ENCODE measurements at places on chromosomes 5 and 9. TPM values are rescaled to one million over a fixed set of nuclear protein-coding genes. Genes with fewer than 3 reads are reported as not detected.

GRCh38 chr9:120683150-120683549 is 31.1 kb downstream of the MEGF9 start:
- no peak overlapping the region for H3K4me3 ChIP-seq
- H3K36me3 ChIP-seq = peaks cover 11% of the 10 kb centered on the region
- peaks cover 2% of the 10 kb centered on the region for H3K4me1 ChIP-seq
- no peak for DNase-seq

- peaks cover 19% of the 10 kb centered on the region for H3K27me3 ChIP-seq
- H3K36me3 ChIP-seq = no peaks in the 10 kb centered on the region
- H3K4me1 ChIP-seq = no peaks in the 10 kb centered on the region
- H3K4me3 ChIP-seq = no peak overlapping the region
- no peak for DNase-seq
- no peak overlapping the region for H3K27ac ChIP-seq
Measured at GRCh38 chr5:146001544-146002190, 65.3 kb downstream of the SH3RF2 start.

GRCh38 chr5:154287136-154287535 is 96.6 kb downstream of the GALNT10 start:
- H3K4me1 ChIP-seq = peaks cover 17% of the 10 kb centered on the region
- no peak overlapping the region for H3K27ac ChIP-seq
- H3K4me3 ChIP-seq = no peak overlapping the region
- DNase-seq = no peak
- H3K27me3 ChIP-seq = no peaks in the 10 kb centered on the region

- peaks cover 13% of the 10 kb centered on the region for H3K27me3 ChIP-seq
- H3K4me3 ChIP-seq = no peak overlapping the region
- peaks cover 36% of the 10 kb centered on the region for H3K4me1 ChIP-seq
- no peak for DNase-seq
- peaks cover 6% of the 10 kb centered on the region for H3K36me3 ChIP-seq
Measured at GRCh38 chr9:20205821-20206220, 416.5 kb downstream of the MLLT3 start.

DNA sequence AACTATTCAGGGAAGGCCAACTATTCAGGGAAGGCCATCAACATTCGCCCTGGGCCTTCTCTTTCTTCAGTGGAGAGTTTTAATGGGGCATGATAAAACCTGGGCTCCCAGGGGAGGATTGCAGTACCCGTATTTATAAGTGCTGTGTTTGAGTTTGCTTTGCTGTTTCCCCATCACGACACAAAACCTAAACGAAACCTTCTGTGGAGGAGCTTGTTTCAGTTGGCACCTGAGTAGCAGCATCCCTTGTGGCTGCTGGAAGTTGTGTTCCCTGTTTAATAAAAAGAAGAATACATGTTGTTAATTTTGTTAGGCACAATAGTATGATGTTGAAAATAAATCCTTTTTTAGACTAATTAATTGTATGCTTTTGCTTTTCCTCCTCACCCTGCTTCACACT is 8.3 kb downstream of the WDR31 start:
- no peaks in the 10 kb centered on the region for H3K36me3 ChIP-seq
- no peak overlapping the region for H3K27ac ChIP-seq
- no peaks in the 10 kb centered on the region for H3K27me3 ChIP-seq

DNA sequence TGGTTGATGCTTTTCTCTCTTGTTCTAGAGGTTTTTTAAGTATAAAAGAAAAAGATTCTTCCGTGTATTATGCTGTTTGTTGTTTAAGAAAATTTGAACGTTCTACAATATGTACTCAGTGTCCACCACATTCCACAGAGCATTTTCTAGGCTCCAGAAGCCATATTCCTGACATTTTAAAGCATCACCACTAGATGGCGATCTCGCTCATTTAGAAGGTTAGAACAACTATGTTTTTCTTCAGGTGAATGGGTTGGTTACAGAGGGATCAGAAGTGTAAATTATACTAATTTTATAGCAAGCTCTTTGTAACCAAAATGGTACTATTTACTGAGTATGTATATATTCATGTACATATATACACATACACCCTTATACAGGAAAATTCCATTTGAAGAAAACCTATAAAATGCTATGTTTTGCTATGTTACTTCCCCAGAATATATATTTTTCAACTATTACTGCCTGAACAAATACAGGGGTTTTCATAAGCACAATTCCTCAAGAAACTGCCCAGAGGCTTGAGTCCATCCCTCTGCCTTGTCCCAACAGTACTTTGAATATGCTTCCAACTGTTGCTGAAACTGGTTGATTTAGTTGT is 284.3 kb downstream of the CCDC171 start:
- no peak for DNase-seq
- no peaks in the 10 kb centered on the region for H3K4me1 ChIP-seq
- H3K36me3 ChIP-seq = no peaks in the 10 kb centered on the region
- no peaks in the 10 kb centered on the region for H3K27me3 ChIP-seq

GRCh38 chr9:22740781-22741180 is 294.2 kb downstream of the DMRTA1 start:
- H3K27me3 ChIP-seq = no peaks in the 10 kb centered on the region
- H3K36me3 ChIP-seq = no peaks in the 10 kb centered on the region
- H3K4me3 ChIP-seq = no peak overlapping the region
- H3K27ac ChIP-seq = no peak overlapping the region

DNA sequence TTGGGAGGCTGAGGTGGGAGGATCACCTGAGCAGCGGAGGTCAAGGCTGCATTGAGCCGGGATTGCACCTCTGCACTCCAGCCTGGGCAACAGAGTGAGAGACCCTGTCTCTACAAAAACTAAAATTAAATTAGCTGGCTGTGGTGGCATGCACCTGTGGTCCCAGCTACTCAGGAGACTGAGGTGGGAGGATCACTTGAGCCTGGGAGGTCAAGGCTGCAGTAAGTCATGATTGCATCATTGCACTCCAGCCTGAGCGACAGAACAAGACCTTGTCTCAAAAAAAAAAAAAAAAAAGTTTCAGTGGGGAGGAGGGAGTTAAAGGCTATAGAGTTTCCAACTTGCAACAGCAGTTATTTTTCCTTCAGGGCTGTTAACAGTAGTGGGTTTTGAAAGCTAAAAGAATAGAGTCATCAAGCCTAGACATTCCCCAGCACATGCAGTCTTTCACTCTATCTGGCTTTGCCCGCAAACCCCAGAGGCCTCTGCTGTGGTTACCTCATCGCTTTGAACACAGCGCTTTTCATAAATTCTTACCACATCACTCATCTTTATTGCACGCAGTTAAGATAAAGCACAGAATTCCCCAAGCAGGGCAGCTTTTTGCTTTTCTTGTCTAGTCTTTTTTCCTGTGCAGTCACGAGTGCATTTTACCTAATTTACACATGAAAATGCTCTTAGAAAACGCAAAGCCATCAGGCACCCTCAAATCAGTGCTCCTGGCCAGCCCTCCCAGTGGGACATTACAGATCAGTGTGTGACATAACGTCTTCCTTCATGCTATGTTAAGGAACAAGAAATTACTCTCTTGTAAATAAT is 8.7 kb upstream of the SLC2A8 start:
- DNase-seq = peak; percentile 88
- H3K27me3 ChIP-seq = peaks cover 86% of the 10 kb centered on the region
- H3K4me3 ChIP-seq = no peak overlapping the region
- peaks cover 36% of the 10 kb centered on the region for H3K4me1 ChIP-seq

DNA sequence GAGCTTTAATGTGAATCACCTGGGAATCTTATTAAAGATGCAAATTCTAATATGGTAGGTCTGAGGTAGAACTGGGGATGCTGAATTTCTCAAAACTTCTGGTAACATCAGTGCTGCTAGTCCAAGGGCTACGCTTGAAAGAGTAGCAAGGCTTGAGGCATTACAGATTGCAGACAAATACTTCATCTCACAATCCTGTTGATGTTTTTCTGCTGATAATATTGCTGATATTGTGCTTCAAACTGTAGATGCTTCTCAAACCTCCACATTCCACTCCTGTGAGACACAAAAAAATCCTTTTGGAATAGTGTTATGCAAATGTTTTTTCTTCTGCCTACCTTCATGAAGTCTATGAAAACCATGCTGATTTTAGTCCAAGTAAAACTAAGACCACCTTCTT is 139.5 kb downstream of the SAXO1 start:
- no peak for DNase-seq
- H3K27ac ChIP-seq = no peak overlapping the region
- no peaks in the 10 kb centered on the region for H3K27me3 ChIP-seq
- H3K4me3 ChIP-seq = no peak overlapping the region
- H3K4me1 ChIP-seq = no peaks in the 10 kb centered on the region

GRCh38 chr5:67530609-67531255 is 334.1 kb upstream of the CD180 start:
- H3K4me1 ChIP-seq = no peaks in the 10 kb centered on the region
- H3K27me3 ChIP-seq = no peaks in the 10 kb centered on the region
- H3K27ac ChIP-seq = no peak overlapping the region
- H3K4me3 ChIP-seq = no peak overlapping the region
- H3K36me3 ChIP-seq = no peaks in the 10 kb centered on the region
- DNase-seq = no peak

GRCh38 chr5:59193616-59194319 is 610.9 kb downstream of the RAB3C start:
- H3K27ac ChIP-seq = no peak overlapping the region
- H3K4me3 ChIP-seq = no peak overlapping the region
- peaks cover 11% of the 10 kb centered on the region for H3K27me3 ChIP-seq
- H3K36me3 ChIP-seq = no peaks in the 10 kb centered on the region
- peaks cover 3% of the 10 kb centered on the region for H3K4me1 ChIP-seq

DNA sequence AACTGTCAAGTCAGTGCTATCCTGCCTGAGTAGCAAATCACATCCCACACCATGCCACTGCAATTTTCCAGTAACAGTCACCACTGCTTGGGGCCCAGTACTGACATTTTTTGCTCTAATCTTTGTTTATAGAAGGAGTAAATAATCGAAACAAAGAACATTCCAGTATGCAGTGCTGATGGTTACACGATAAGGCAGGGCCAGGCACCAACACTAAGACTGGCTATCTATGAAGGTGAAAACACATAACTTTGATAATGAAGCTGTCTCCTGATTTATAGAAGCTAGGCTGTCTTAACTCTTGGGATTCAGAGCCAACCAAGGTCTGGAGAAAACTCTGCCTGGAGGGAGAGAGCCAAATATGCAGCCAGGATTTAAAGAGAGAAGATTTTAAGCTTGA is 365.3 kb downstream of the BNC2 start:
- no peaks in the 10 kb centered on the region for H3K4me1 ChIP-seq
- no peak for DNase-seq
- no peaks in the 10 kb centered on the region for H3K27me3 ChIP-seq
- H3K27ac ChIP-seq = no peak overlapping the region
- H3K36me3 ChIP-seq = no peaks in the 10 kb centered on the region
- H3K4me3 ChIP-seq = no peak overlapping the region

GRCh38 chr9:135821733-135822373 is 85.5 kb downstream of the CAMSAP1 start:
- peaks cover 8% of the 10 kb centered on the region for H3K4me1 ChIP-seq
- peaks cover 12% of the 10 kb centered on the region for H3K36me3 ChIP-seq
- DNase-seq = no peak
- no peak overlapping the region for H3K27ac ChIP-seq
- no peak overlapping the region for H3K4me3 ChIP-seq

DNA sequence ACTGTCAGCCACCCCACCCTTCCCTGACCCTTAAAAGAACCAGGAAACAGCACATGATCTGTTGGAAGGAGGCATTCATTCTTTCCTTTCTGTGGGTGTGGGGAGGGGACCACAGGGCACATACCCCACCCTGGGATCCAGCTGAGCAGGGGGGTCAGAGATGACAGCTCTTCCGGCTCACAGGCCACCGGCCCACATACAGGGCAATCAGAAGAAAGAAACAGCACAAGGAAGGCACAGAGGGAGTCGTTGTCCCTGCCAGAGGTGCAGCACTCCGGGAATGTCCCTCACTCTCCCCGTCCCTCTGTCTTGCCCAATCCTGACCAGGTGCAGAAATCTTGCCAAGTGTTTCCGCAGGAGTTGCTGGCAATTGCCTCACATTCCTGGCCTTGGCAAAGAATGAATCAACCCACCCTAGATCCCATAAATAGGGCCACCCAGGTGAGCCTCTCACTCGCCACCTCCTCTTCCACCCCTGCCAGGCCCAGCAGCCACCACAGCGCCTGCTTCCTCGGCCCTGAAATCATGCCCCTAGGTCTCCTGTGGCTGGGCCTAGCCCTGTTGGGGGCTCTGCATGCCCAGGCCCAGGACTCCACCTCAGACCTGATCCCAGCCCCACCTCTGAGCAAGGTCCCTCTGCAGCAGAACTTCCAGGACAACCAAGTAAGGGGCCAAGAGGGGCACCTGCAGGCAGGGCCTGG is at the start of gene LCN2:
Gene LCN2 (plus strand): TSS at position 453 of the 701 bp plus-strand sequence. CDS start 73 bp downstream, at position 526.
- H3K4me3 ChIP-seq = no peak within 1 kb of the TSS
- H3K4me1 ChIP-seq = no peaks in the 10 kb centered on the region
- H3K27ac ChIP-seq = no peak within 1 kb of the TSS
- no peaks in the 10 kb centered on the region for H3K36me3 ChIP-seq

- DNase-seq = no peak
- H3K36me3 ChIP-seq = peaks cover 35% of the 10 kb centered on the region
- peak overlapping the region; percentile 82 for H3K4me3 ChIP-seq
Measured at GRCh38 chr5:127518319-127518621, 830 bp downstream of the PRRC1 start.

DNA sequence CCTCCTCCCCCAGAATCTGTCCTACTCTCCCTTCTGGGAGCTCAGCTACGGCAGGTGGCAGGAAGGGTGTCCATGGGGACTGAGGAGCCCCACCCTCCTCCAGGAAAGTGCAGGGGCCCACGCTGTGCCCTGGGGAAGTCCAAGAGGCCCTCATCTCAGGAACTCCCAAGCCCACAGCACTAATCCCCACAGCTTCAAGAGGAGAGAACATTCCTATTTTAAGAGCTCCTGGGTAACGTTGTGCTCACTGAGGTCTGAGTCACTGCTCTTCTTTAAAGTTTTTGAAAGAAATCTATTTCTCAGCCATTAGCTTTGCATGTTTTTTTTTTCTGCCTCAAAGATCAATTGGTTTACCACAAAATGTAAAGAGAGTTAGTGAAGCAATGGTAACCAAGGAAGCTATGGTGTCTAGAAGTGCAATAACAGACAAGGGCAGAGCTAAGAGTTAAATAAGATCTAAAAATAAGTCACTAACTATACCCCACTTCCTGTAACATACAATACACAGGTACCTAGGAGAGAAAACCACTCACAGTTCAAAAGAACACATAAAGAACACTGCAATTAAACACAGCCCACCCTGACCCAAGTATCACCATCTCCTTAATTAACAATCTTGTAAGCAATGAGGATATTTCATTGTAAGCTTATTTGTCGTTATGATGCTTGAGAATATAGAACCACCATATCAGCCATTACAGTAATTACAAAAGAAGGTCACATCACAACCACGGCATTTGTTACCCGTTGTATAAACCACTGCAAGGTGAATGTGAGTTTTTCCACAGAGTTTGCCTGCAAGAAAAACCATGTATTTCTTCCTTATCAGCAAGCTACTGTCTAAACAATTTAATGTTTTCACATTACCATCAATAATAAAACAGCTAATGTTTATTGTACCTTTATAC is 382.3 kb upstream of the SLC30A5 start:
- H3K4me3 ChIP-seq = peak overlapping the region; percentile 47
- H3K4me1 ChIP-seq = peaks cover 29% of the 10 kb centered on the region
- peak overlapping the region; percentile 71 for H3K27ac ChIP-seq
- H3K36me3 ChIP-seq = no peaks in the 10 kb centered on the region
- DNase-seq = no peak

ERBIN gene
- total RNA-seq = 38.3 TPM

FGFR4 gene
- total RNA-seq = 1.4 TPM

IFNA1 gene
- not detected for total RNA-seq

LHX3 gene
- total RNA-seq = not detected

TESK1 gene
- 26.0 TPM for total RNA-seq

BAAT gene
- 0.10 TPM for total RNA-seq

PDGFRB gene
- 1.5 TPM for total RNA-seq

HMMR gene
- 88.6 TPM for total RNA-seq

GFPT2 gene
- 0.18 TPM for total RNA-seq

MAMDC4 gene
- total RNA-seq = 12.6 TPM

Measured in activated naive CD8-positive, alpha-beta T cell treated with anti-CD3 and anti-CD28 coated beads for 36 hours (primary cell).